ENCODE measurements at places on chromosomes 7 and 10.

GRCh38 chr10:52805414-52806285, 33.1 kb upstream of the MBL2 start:
- no peak for DNase-seq

DNA sequence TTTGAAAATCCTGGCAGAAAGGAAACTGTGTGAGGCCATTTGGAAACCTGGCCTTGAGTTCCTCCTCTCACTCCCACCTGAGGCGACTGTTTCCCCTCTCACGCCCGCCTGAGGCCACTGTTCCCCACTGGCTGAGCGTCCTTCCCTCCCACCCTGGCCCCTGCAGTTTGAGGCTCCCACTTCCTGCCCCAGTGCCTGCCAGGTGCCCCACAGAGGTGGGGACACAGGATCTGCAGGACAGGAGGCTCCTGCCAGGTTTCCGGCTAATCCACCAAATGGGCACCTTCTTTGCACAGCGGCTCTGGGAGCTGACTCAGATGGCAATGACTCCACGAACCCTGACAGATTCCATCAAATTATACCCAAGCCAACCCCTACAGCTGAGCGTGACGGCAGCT, 24.3 kb upstream of the LARP4B start:
- no peak for DNase-seq

- no peak for DNase-seq
Measured at GRCh38 chr10:120981601-120982391, 130.6 kb downstream of the WDR11 start.

- DNase-seq = no peak
Measured at GRCh38 chr10:24202181-24202570, 6.8 kb upstream of the KIAA1217 start.

DNA sequence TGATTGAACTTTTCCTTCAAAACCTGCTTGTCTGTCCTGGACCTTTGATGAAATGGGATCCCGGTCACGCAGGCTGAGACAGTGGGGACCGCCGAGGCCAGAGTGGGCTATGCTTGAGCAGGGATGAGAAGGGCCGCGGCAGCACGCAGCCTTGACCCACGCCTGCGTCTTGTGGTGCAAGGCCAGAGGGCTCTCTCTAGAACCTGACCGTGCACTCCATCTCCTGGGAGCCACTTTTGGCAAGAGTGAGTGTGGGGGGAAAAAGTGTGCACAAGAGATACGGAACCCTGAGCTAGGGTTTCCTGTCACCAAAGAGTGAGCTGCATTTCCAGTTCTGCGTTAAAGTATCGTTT, 42.4 kb downstream of the WIPI2 start:
- no peak for DNase-seq

Data from activated CD8-positive, alpha-beta memory T cell treated with anti-CD3 and anti-CD28 coated beads, Interleukin-2, amount 50 U/mL, for 4 hours (primary cell).